ENCODE measurements at places on chromosomes 1 and 21.

- no peak for DNase-seq
Observed at GRCh38 chr1:218030846-218031245, 254.2 kb upstream of the RRP15 start.

DNA sequence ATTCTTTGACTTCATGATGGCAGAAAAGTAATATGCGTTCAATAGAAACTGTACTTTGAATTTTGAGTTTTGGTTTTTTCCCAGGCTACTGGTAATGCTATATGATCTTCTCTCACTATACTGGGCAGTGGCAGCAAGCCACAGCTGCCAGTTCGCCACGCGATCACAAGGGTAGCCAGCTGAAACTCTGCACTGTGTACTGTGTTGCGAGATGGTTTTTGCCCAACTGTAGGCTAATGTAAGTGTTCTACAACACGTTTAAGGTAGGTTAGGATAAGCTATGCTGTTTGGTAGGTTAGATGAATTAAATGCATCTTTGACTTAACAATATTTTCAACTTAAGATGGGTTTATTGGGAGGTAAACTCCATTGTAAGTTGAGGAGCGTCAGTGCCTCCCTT lies 123.1 kb downstream of the NRDC start:
- no peak for DNase-seq

DNA sequence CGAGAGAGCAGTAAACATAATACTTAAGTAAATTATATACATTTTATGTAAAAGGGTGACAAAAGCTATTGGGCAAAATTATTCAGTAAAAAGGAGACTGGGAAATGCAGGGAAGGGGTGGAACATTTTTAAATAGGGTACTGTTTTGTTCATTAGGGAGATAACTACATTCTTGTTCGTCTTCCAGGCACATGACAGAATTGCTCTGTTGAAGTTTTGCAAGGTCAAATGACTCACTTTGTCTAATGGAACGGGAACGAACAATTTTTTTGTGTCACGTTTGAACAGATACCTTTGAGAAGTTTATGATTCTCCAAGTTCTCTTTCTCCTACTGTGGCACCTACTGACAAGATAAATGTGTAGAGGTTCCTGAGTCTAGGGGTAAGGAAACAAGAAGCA lies 382.3 kb upstream of the ZRANB2 start:
- DNase-seq, result no peak

GRCh38 chr1:29497395-29498125 lies 261.2 kb downstream of the PTPRU start:
- no peak for DNase-seq

DNA sequence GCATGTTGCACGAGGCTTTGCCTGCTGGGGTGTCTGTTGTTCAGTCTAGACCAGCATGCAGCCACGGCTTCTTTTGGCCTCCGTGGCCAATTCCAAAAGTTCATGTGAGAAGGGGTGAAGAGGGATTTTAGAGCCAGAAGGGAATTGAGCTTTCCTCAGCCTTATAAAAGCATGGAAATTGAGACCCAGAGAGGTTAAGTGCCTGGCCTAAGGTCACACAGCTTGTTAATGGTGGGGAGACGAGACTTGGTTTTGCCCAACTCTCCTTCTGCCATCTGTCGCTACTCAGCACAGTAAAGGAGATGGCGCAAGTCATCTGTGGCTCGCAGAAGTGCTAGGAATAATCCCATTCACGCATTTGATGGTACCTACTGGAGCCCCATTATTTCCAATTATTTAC lies 25.7 kb downstream of the ZBTB18 start:
- DNase-seq, result no peak

DNA sequence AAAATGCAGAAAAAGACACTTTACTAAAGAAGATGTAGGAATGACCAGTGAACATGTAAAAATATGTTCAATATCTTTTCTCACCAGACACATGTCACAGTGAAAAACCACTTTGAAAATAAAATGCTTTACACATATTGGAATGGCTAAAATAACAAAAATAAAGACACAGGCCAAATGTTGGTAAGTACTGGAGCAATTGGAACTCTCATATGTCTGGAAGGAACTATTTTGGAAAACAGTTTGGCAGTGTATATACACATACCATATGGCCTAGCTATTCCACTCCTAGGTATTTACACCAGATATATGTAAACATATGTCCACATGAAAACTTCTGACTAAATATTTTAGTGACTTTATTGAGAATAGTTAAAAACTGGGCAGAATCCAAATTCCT lies 927.2 kb downstream of the BRINP3 start:
- no peak for DNase-seq

- DNase-seq, result no peak
Observed at GRCh38 chr21:40158366-40158765, 291.1 kb downstream of the PCP4 start.

- no peak for DNase-seq
Observed at GRCh38 chr21:15534450-15534886, 195.3 kb upstream of the USP25 start.

GRCh38 chr1:167339405-167339804 lies 118.7 kb downstream of the POU2F1 start:
- no peak for DNase-seq

GRCh38 chr1:202411422-202411821 lies 62.9 kb downstream of the PPP1R12B start:
- no peak for DNase-seq

- DNase-seq, result no peak
Observed at GRCh38 chr1:7648761-7649384, 122.2 kb upstream of the VAMP3 start.

DNA sequence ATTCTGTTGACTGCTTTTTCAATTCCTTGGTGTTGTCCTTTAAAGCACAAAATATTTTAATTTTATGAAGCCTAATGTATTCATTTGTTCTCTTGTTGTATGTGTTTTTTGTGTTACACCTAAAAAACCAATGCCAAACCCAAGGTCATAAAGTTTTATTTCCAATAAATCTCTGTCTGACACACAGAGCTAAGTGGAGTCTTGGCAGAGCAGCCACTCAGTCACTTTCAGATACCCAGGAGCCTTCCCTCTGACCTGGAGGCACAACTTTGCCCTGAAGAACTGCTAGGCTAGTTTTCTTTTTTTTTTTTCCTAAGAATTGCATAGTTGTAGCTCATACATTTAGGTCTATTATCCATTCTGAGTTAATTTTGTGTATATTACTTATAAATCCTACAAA lies 71.2 kb upstream of the BCL9 start:
- DNase-seq, result no peak

- DNase-seq, result no peak
Observed at GRCh38 chr1:25204797-25205480, 27.4 kb downstream of the SYF2 start.

- DNase-seq, result no peak
Observed at GRCh38 chr1:11062965-11063401, 3.2 kb upstream of the SRM start.

DNA sequence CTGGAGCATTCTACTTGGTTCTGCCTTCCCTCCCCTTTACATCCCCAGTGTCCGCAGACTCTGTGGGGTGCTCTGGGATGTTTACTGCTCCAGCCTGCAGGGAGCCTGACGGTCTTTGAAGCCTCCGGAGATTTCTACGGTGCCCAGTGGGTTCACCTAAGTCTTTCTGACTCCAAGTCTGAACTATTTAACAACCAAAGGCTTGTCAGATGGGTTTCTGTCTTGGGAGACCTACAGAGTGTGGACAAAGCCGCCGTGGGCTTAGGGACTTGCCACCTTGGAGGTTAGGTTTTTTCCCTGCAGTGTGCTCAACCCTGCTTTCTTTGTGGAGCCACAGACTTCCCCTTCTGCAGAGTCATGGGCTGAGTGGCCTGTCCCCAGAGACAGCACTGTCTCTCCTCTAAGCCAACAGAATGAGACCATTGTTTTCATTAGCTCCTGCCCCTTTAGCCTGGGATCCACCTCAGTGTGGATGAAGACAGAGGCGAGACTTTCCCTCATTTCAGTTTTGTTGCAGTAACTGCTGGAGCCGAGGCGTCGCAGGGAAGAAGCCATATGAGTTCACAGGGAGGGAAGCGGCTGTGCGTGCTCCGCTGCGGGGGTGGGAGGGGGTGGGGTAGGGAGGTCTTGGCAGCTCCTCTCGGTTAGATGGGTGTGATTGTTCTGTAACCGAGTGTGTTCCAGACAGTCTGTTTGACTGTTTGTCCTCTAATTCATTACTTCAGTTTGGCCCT lies 120.7 kb downstream of the CNIH3 start:
- DNase-seq, result no peak

- DNase-seq, result no peak
Observed at GRCh38 chr1:174448531-174448883, 743 bp downstream of the GPR52 start.

DNA sequence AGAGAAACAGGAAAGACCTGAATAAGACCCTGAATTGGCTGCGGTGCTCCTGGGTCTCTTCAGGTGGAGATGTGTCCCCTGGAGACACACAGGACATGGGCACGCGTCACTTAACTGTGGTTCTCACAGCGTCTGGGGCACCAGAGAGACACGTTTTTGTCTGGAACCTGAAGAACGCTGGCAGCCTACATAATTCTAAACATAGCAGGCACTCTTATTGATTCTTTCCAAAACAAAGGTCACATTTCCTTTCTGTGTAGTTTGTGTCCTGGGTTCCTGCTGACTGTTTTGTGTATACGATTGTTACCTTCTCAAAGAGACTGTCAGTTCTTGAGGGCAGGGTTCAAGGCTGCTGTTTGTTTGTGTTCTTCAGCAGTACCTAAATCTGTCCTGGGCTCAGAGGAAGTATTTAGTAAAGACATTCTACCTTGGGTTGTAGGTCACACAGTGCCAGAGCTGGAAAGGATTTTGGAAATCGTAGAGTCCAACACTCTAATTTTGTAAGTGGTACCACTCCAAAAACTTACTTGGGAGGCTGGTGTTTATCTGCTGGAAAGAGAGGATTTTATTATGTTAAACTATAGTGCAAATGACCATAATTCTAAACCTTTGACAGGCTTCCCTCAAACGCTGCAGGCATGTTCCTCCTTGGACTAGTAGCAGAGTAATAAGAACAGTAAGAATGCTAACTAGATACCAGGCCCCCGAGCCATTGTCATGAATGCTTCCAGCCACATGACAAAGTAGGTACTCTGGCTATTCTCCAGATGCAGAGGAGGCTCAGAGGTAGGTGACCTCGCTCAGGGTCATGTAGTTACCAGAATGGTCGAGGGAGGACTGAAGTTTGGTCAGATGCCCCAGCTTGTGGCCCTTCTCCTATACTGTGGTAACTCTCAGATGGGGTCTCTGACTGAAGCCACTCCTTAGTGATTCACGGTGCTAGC lies 164.3 kb downstream of the DHRS3 start:
- no peak for DNase-seq

- no peak for DNase-seq
Observed at GRCh38 chr1:75732703-75733102, 8.2 kb downstream of the ACADM start.

GRCh38 chr1:19009126-19009881 lies 52.8 kb upstream of the IFFO2 start:
- DNase-seq, result no peak

GRCh38 chr1:39288735-39289465 lies 84.4 kb downstream of the MACF1 start:
- DNase-seq, result no peak

- no peak for DNase-seq
Observed at GRCh38 chr1:216458812-216459211, 35.6 kb upstream of the USH2A start.

DNA sequence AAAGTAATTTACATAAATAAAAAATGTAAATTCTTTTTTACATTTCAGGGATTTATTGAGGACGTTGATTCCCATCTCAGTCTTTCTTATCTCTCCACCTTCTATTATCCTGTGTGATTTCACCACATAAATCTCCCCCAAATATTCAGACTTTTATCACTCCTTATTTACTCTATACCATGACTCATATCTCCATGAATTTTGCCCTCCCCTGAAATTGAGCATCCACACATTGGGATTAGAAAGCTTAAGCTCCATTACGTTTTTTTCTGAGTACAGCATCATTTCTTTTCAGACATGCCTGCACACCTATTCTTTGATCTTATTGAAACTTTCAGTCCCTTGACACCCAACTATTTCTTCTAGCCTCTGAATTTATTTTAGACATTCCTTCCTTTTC lies 111.2 kb downstream of the IFI44 start:
- no peak for DNase-seq

DNA sequence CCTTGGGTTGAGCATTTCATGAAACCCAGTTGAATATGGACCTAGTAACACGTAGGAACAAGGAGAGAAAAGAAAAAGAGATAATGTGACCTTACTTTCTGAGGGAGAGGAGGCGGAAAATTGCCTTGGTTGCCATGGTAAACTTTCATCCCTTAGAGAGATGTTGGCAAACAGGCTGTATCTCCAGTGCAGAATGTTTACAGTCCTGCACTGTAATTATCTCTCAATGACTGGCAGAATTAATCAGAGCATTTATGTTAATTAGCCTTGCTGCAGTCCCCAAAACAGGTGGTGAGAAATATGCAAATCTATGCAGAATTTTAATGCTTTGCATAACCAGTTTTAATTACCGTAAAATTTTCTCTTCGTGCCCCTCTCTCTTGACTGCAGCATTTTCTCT lies 147.3 kb downstream of the CD247 start:
- no peak for DNase-seq

DNA sequence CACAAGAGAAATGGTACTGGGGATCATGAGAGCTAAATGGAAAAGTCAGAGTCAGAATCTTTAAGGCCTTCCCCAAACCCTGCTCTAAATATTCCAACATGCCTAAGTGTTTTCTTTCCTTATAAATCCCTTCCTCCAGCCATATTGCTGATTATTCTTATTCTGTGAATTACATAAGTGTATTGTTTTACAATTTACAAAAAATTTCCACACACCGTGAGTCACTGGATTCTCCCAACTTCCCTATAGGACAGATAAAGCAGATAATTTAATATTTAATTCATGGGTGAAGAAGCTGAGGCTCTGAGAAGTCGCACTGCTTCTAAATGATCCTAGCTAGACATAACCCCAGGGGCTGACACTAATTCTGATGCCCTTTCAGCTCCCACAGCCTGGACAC lies 243.3 kb upstream of the JUN start:
- no peak for DNase-seq

Measured in activated CD4-positive, alpha-beta T cell treated with anti-CD3 and anti-CD28 coated beads, Interleukin-2, amount 50 U/mL, for 24 hours (primary cell).